ENCODE measurements at places on chromosomes 4 and X.
A peak's percentile ranks its signal among the peaks of the same experiment; 100 is the strongest.

DNA sequence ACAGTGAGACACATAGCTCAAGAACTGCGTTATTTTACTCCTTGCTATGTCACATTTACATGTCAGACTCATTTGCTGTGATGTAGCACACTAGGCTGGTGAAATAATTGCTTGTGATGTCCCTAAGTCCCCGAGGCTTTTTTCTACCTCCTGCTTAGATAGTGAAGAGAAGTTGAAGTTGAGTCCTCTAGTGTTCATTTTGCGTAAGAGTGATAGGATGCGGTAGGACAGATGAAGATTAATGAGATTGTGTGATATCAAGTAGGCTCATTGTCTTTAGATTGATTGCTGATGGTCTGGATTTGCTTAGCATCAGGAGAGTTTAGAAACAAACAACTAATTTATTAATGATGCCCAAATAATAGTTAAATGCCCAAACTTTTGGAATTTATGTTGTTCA is 173.6 kb upstream of the NUDT6 start:
- DNase-seq = peak; percentile 35

- DNase-seq = no peak
Measured at GRCh38 chr4:110945600-110945999, 322.7 kb upstream of the PITX2 start.

- DNase-seq = no peak
Measured at GRCh38 chr4:46016306-46016705, 107.5 kb downstream of the GABRG1 start.

- no peak for DNase-seq
Measured at GRCh38 chrX:120561634-120562568, 1.1 kb upstream of the CUL4B start.

GRCh38 chr4:79852305-79852730 is 220.7 kb downstream of the ANTXR2 start:
- DNase-seq = peak; percentile 3
